ENCODE measurements at places on chromosomes 3 and 15. TPM values are rescaled to one million over a fixed set of nuclear protein-coding genes. Genes with fewer than 3 reads are reported as not detected.
A peak's percentile ranks its signal among the peaks of the same experiment; 100 is the strongest.

- no peak for DNase-seq
Measured at GRCh38 chr3:134918441-134918840, 123.4 kb downstream of the EPHB1 start.

GRCh38 chr3:131260525-131260924 is 121.0 kb upstream of the NUDT16 start:
- no peak for DNase-seq

- DNase-seq: no peak
Measured at GRCh38 chr15:77673866-77674265, 41.2 kb upstream of the LINGO1 start.

GRCh38 chr3:181302960-181303359 is 313.4 kb upstream of the DNAJC19 start:
- no peak for DNase-seq

DNA sequence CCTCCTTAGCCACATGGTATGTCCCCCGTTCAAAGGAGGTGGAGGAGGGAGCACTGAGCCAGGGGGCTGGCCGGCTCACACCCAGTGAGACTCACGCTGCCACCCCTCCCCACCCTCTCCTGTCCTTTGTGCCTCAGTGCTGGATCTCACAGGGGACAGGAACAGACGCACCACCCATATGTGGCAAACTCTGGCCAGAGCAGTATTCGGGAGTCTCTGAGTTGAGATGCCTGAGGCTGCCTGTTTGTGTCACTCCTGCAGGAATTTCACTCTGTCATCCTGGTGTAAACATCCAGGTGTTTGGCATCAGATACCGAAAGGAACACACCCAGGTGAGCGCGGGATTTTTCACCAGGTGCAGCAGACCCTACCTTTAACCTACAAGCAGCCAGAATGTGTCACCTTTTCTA is 25.7 kb downstream of the RGMA start:
- DNase-seq: no peak

The NDUFB5 gene
- 383 TPM for total RNA-seq

The U2SURP gene
- 34.2 TPM for total RNA-seq

- DNase-seq: no peak
Measured at GRCh38 chr15:60223176-60223575, 174.6 kb downstream of the ANXA2 start.

GRCh38 chr15:94125156-94125555 is 106.2 kb upstream of the MCTP2 start:
- DNase-seq: no peak

GRCh38 chr15:70954171-70954570 is 61.5 kb downstream of the LRRC49 start:
- DNase-seq: no peak

GRCh38 chr3:172203522-172204258 is 164.3 kb downstream of the FNDC3B start:
- no peak for DNase-seq

The ARGFX gene
- not detected for total RNA-seq

The RPS17 gene
- total RNA-seq: 1,280 TPM

The GOLGA6A gene
- not detected for total RNA-seq

GRCh38 chr3:177633671-177634207 is 436.5 kb upstream of the TBL1XR1 start:
- DNase-seq: no peak

DNA sequence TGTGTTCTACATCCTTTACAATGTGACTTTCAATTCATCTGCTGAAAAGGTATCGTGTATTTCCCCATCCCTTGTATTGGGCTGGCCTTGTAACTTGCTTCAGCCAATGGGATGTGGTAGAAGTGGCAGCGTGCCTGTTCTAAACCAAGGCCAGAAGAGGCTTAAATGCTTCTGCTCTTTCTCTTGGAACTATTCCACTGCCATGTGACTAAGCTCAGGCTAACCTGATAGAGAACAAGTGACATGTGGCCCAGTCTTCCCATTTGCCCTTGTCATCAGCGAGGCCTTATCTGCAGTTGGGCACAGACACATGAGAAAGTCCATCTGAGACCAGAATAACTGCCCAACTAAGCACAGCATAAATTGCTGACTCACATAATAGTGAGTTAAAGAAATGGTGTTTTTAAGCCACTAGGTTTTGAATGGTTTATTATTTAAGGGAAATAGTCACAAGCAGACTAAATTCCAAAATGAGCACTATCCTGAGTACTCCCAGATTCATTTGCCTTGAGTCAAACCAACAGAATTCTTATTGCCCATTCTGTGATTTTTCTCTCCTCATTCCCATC is 230.2 kb downstream of the CPNE4 start:
- peak; percentile 65 for DNase-seq

The ROPN1B gene
- 1.6 TPM for total RNA-seq

DNA sequence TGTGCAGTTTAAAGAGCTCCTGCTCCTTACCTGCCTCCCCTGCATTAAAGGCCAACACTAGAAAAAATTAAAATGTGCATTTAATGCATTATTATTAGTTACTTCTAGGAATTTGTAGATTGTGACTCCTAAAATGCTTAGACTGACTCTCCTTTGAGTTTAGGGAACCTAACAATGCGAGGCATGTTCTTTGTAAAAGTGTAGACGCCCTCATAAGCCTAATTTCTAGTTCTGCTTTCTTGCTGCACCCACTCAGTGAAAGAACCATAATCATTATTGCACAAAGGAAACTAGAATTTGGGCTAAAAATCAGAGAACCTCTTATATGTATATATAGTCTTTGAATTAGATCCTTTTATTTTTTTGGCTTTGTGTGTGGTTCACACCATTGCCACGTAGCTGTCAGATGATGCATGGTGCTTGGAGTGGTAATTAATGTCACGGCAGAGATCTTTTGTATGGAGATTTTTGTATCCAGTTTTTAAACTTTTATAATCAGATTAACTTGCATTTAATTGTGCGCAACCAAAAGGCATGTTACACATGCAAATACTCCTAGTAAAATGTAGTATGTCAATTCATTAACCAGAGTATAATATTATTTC is 710 bp downstream of the ABHD10 start:
- no peak for DNase-seq

- no peak for DNase-seq
Measured at GRCh38 chr3:126734106-126734723, 30.2 kb downstream of the CHCHD6 start.

- DNase-seq: no peak
Measured at GRCh38 chr3:150421799-150422548, 13.9 kb downstream of the TSC22D2 start.

DNA sequence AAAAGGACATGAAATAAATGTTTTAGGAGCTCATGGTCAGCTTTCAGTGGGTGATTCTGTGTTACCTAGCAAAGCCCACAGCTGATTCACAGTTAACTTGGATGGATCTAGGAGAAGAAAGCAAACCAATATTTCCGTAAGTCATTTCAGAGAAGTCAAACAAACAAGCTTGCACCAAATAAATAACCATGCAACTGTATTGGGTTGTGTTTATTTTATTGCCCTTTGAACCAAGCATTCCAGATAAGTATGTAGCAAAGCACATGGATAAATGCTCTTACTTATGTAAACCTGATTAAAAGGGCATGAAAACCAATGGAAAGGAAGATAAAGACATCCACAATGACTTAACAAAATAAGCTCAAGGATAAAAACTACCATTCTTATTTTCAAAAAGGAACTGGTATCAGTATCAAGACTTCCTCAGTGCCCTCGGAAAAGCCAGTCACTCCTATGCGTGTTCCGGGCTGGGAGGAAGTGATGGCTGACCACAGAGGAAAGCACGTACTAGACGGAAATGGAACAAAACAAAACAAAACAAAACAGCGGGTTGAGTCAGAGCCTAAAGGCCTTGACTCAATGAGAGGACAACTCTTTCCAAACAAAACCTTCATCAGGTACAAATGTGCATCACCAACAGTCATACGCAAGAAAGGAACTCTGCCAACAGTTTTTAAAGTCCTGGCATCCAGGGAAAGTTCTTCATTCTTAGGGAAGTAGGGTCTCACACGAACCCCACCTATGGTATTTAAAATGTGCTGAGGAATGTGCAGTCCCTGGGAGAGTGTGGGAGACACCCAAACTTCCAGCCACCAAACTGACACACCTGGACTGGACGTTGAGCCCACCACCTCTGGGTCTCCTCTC is 103.3 kb downstream of the SNRK start:
- peak; percentile 67 for DNase-seq

DNA sequence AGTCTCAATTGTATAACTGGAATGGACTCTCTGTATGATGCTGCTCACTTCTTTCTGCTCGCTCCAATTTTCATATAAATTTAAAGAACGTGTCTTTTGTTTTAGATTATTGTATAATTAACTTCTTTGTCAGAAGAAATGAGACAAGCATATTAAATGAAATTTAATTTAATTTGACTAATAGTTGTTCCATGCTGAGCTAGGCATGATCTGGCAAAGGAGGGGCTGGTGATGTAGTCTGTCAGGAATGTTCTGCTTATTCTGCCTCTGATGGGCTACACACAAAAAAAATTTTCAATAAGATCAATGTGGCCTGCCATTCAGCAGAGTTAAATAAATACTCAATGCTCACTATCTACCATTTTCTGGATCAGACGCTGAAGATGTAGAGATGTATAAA is 208.4 kb upstream of the CD96 start:
- no peak for DNase-seq

The CAND2 gene
- total RNA-seq: 69.6 TPM

DNA sequence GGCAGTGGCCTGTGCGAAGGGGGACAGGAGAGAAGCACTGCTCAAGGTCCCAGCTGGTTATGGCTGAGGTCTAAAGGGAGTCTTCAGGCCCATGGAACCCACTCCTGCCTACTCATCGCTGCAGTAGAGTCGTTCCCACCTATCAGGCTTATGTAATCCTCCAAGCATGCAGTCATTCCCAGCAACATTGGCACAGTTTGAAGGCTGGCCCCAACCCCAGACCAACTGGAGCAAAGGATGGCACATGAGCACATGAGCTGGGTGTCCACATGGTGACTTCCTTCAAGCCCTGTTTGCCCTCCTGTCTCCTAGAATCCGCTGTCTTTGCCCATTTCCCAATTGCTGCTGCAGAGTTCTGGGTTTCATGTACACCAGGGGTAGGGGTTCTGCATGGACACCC is 60.5 kb upstream of the FGD5 start:
- DNase-seq: no peak

DNA sequence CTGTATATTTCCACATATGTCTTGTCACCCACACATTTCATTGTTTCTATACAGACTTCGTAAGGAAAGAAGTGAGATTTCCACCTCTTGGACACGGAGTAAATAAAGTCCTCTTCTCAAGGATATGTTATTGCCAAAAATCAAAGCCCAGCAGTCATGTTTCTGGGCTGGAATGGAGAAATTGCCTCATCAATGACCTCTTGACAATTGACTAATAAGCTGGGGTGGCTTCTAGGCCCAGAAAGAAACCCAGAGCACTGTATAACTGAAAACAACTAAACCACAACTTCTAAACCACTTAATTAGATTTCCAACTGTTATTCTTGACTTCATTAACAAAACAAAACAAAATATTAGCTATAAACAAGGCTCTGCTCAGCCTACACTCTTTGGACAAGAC is 56.4 kb upstream of the SLC24A5 start:
- no peak for DNase-seq

The HIGD2B gene
- total RNA-seq: not detected

GRCh38 chr15:88658070-88658965 is 19.5 kb downstream of the ISG20 start:
- no peak for DNase-seq

DNA sequence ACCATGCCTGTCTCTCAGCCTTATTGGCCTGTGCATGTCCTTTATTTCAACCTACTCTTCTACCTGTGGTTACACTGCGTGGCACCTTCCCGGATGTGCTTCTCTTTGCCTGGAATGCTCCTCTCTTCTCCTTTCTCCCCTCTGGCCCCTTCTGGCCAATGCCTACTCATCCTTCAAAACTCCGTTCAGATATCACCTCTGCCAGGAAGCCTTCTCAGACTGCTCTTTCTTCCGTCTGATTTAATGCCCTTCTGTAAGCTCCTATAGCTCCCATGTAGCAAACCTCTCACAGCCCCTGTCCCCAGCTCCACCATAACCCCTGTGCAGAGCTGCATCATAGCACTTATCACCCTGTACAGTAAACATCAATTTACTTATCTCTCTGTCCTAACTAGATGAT is 13.2 kb downstream of the KLHL6 start:
- DNase-seq: no peak

DNA sequence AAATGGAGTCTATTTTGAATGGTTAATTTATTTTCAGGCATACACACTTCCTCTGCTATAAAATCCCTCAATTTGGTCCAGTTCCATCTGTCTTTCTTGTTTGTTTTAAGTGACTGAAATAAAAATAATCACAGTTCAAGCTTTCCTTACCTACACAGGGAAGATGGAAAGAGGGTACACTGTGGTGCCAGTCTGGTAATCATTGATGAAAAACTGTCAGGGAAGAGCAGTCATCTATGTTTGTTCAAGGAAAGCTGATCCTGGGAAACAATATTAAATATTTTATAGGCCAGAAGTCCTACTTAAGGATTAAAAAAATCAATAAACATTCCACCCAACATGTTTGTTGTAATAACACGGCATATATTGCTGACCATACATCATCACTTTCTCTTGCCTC is 115.2 kb upstream of the KCNMB2 start:
- no peak for DNase-seq

The CCDC80 gene
- 46.4 TPM for total RNA-seq

The C3orf62 gene
- 1.5 TPM for total RNA-seq

The REC114 gene
- total RNA-seq: 0.32 TPM

- DNase-seq: no peak
Measured at GRCh38 chr3:178001670-178002101, 534.5 kb upstream of the KCNMB2 start.

- no peak for DNase-seq
Measured at GRCh38 chr3:23915537-23916108, 1.2 kb downstream of the NKIRAS1 start.

DNA sequence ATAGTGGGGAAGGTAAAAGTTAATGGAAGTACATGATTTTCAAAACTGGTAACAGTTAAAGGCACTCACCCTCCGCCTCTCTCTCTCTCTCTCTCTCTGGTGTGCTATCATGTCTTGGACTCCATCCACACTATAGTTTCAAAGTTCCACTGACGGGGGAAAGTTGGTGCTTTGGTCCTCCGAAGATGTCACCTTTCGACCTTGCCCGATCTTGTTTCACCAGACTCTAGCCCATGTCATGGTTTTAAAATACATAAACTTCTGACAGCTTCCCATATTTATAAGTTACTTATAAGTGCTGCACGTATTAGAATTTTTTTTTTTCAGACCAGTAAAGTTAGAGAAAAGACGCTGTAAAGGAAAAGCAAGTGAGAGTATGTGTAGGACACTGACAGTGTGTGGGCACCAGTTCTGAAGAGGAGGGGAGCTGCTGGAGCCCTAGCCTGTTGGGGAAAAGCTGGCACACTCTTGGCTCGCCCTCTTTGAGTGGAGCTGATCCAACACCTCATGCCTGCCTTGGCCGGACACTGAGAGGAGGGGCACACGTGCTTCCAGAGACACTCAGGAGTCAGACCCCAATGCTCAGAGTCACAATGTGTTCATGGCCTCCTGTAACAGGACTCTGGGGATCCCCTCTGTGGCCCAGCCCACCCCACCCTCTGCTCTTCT is 200.5 kb upstream of the TPM1 start:
- DNase-seq: peak; percentile 45

- DNase-seq: no peak
Measured at GRCh38 chr3:134896141-134896540, 101.1 kb downstream of the EPHB1 start.

The RBP2 gene
- not detected for total RNA-seq

Data from heart left ventricle (tissue), 16 donors.